ENCODE measurements at places on chromosomes 5 and 9.

DNA sequence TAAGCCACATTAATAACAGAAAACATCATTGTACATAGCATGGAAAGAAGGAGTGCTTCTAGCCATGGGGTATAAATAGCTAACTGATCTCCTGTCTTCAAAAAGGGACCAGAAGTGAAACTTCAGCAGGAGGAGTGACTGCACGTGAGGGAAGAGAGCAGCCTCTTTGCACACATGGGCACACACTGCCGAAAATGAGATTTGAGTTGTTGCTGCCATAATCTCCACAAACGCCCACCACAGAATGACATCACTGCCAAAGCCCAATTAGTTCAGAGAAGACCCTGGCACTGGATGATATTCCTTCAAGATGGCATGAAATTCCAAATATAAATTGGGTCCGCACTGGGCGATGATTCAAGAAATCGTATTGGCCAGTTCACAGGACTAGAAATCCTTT, 238.9 kb upstream of the NR4A3 start:
- DNase-seq = no peak

GRCh38 chr9:136562746-136563495, 17.1 kb upstream of the NOTCH1 start:
- no peak for DNase-seq

DNA sequence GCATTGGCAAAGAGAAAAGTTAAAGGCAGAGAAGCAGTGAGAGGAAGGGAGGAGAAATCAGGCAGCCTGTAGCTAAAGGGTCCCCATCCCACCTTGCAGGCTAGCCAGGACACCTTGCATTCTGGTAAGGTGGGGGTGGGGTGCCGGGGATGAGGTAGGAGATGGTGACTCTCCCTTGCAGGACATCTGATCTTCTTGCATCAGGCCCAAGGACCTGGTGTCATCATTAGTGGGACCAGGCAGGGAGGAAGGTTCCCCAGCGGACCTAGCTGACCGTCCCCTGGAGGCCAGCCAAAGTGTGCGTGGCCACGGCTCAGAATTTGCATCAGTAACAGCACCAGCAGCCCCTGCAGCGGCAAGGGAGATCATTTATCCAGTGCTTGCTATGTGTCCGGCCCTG, 21.7 kb upstream of the CYSTM1 start:
- no peak for DNase-seq

DNA sequence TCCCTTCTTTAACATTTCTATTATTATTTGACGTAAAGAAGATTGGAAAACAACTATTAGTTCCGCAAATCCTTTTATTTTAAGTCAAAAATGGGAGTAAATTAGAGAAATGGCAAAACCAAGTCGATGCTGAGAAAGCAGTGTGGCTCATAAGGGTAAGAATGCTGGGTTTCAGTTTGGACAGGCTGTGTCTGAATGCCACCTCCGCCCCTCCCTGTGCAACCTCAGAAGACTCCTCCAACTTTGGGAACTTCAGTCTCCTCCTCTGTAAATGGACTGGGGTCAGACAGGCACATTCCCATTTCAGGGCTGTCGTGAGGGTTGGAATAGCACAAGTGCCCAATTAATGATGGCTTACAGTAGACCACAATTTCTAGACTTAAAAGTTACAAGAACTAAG, 154.0 kb downstream of the GABBR2 start:
- DNase-seq = no peak

GRCh38 chr5:17224858-17225511, 7.6 kb downstream of the BASP1 start:
- DNase-seq = no peak

DNA sequence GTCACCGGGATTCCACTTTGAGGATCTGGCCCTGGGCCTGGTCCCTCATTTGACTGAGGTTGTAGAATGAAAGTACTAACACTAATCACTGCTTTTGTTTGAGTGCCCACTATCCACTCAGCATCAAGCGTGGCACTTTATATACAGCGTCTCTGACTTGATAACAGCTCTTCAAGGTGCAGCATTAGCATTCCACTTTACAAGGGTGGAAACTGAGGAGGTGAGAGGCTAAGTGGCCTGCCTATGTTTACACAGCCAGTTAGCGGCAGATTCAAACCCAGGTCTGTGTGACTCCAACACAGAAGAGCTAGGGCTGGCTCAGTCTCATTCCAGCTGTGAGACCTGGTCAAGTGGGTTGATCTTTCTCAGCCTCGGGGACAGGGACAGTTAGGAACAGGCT, 5.9 kb downstream of the KCNMB1 start:
- no peak for DNase-seq

DNA sequence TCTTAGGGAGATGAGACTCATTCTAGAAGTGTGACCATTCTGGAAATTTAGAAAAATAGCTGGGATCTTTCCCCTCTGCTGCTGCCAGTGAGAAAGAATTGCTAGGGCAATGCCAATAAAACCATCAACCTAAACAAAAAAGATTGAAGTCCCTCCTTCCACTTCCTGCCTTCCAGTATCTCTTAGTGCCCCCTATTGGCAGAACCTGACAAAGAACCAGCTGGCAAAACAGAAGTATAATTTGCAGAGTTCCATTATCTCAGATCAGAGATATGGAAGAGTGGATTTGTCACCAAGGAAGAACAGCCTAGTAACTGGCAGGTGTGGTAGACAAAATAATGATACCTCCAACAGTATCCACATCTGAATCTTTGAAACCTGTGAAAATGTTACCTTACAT, 13.8 kb upstream of the PLCXD3 start:
- DNase-seq = no peak

GRCh38 chr9:13109781-13110180, 169.7 kb downstream of the MPDZ start:
- DNase-seq = no peak

DNA sequence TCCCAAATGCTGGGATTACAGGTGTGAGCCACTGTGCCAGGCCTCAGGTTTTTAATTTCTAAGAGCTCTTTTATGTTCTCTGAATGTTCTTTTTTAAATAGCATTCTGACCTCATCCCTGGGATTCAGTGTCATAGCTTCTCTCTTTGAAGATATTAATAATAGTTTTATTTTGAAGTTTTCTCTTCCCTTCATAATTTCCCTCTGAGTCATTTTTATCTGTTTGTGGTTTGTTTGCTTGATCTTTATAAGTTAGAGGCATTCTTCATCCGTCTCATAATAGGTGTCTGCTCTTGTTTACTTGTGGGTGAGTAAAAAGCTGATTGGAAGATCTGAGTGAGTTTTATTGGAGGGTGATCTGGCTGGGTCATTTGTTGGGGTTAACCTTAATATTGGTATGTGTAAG, 12.5 kb upstream of the MAMDC2 start:
- DNase-seq = no peak

- no peak for DNase-seq
Measured at GRCh38 chr9:122338536-122338935, 32.3 kb upstream of the PTGS1 start.

GRCh38 chr5:91514400-91514799, 131.3 kb upstream of the ARRDC3 start:
- DNase-seq = no peak

DNA sequence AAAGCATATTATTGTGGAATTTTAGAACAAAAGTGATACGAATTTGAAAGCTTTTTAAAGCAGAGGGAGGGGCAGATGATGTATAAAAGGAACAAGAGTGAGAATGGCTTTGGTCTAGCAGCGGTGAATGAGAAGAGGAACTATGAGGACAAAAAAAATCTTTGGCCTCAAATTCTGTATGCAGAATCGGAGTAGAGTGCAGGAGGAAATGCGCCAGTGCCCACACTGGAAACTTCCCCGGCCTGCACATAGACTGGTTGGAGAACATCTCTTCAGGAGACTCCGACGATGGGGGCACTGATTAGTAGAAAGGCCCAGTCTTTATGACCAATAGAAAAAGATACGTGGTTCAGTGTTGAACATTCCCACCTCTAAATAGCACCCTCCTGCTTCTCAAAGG, 51.3 kb downstream of the SLC46A2 start:
- DNase-seq = no peak

DNA sequence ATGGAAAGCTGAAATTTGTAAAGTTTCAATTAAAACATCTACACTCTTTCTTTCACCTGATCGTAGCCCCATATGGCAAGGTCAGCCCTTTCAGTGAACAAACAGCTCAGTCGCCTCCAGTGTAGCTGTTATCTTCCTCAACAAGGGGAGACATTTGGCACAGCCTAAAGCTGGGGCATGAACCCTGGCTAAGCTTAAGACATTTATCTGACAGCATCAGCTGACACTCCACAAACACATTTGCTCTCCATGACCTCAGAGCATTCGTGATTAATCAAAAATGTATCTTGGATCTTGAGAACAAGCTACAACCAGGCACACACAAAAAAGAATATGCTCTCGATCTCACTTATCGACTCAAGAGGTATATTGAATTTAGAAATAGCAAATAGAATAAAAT, 67.3 kb downstream of the POU5F2 start:
- no peak for DNase-seq

- DNase-seq = no peak
Measured at GRCh38 chr9:81858657-81859430, 69.4 kb upstream of the SPATA31D4 start.

All from iPS DF 19.7 (cell line).